Hematopoietic multipotent progenitor cell treated with erythropoietin and hydrocortisone succinate and interleukin-3 and kit ligand, for 17 days (in vitro differentiated cells): ENCODE measurements at places on chromosomes 2 and 18.

DNA sequence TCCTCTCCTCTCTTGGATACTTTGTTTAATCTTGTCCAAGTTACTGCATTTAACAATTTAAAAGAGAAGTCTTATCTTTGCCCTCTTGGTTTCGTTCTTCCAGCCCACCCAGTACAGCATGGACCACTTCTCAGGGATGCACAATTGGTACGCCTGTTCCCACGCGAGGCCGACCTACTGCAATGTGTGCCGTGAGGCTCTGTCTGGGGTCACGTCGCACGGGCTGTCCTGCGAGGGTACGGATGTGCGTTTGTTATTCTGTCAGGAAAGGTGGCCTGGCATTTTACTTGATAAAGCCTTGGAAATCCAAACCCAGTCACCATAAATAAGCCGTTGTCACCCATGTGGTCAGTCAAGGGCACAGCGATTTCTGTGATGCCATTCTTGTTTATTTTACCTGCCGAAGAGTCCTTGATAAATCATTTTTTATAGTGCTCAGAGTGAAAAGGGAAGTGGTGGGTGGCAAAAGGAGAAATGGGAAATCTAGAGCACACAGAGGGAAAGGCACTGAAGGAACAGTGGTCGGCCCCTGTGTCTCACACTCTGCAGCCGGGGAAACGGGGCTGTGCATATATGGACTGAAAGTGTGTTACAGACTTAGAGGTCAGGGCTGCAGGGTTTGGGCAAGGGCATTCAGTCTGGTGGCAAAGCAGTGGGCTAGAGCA lies 80.5 kb downstream of the DGKD start:
- no peak for DNase-seq

GRCh38 chr18:72375618-72376017 lies 168.5 kb downstream of the CBLN2 start:
- DNase-seq: no peak

- no peak for DNase-seq
Observed at GRCh38 chr2:119225926-119226325, 2.3 kb downstream of the STEAP3 start.

- DNase-seq: no peak
Observed at GRCh38 chr2:118065015-118065706, 23.1 kb upstream of the INSIG2 start.

DNA sequence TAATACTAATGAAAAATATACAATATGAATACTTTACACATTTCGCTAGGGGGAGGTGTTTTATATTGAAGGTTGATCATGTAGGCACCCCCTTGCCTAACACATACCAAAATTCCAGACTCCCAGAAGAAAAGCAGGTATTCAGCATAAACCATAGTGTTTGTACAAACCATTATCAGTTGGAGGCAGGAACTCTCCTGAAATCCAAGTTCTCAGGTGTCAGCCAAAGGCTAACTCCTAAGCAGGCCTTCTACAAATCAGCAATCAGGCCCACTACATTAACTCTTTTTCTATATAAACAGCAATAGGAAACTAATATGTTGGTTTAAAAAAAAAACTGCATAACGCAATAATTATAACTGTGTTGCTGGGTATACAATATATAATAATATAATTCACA lies 44.5 kb downstream of the MAP3K2 start:
- DNase-seq: no peak

- no peak for DNase-seq
Observed at GRCh38 chr2:135317375-135317774, 213.6 kb downstream of the ZRANB3 start.

DNA sequence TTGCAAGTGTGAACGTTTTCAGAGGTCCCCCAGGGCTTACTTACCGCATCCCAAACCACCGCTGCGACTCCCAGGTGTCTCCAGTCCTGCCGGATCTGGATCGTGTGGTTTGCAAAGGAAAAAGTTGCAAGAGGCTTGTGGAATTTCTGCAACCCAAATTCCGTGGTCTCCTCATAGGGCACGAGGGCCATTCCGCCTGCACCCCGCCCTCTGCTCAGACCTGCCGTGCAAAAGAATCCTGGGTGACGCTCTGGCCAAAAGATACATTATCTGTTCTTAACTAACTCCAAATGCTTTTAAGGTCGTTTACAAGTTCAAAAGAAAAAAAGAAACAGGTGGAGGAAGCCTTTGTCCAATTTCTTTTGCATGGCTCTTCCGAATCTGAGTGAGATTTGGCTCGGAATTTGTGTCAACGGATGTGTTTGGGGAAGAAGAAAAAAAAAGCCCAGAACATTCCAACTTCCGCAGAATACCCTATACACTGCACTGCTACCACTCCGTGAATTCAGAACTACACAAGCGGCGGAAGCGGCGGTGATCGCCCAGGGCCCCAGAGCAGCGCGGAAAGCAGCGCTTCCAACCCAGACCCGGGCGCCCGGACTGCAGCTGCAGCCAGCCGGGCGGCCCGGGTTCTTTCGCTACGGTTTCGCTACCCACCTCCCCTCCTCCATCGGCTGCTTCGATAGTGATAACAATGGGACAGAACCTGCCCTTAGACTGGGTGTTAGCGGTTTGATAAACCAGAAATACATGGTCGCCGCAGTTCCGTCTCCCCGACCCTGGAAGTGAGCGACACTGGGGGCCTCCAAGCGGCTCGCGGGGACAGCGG lies 795 bp downstream of the METTL21A start:
- DNase-seq: peak; percentile 38

DNA sequence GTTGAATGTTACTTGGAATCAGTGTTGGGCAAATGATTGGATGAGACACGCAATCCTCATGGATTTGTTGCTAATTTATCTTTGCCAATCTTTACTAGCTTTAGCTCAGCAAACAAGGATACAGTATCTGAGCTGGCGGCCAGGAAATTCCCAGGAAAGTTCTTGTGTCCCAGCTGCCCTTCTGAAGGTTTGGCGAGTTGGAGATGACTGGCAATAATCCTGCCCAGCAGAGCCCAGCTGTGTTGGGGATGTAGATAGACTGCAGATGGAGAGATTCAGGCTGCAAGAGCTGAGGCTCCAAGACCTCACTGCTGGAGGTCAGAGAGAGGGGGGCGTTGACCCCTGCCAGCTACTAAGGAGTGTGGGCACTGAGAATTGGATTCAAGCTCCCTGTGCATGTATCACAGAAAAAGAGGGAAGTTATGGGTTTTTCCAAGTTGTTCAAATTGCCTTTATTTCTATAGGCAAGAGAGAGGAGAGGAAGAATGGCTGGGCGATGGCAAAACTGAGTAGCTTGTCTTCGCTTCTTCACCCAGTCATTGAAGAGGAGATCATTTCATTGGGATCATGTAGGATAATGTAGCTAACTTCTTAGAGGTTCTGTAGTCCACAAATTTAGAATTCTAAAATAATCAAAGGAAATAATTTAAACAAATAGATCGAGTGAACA lies 506.8 kb upstream of the LRATD1 start:
- no peak for DNase-seq

DNA sequence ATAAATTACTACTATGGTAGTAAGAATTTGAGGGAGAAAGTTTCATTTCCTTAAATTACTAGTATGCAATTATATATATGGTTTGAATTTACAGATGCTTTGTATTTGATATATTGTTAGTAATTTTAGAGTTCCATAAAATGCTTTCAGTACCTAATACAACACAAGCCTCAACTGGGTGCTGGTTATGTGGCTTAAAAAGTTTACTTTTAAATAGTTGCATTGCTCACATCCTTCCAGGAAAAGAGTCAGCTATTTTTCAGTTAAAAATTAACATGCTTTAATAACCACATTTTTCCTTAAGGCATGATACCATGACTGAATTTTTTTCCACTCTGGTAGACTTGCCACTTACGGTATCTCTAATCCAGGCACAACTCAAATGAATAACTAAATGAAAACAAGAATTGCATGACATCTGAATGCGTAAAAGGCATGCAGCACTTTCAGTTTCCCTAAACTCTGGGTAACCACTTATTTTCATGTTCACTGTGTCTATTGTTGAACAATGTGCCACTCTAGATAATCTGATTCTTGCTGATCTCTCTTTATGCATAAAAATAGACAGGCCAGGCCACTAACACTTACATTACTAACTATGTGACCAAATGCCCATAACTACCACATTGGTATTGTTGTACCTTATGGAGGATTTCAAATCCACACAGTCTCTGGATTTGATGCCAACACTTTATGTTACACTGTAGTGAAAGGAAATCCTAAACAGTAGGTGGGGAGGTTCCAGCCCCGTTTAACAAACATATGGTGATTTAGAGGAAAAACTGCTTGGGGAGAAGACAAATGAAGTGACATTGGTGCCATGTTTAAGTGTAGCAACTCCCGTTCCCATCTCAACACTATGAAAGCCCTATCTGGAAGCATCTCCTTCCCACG lies 35.5 kb upstream of the SLC35F5 start:
- no peak for DNase-seq

- no peak for DNase-seq
Observed at GRCh38 chr2:180943275-180943674, 37.1 kb upstream of the UBE2E3 start.

DNA sequence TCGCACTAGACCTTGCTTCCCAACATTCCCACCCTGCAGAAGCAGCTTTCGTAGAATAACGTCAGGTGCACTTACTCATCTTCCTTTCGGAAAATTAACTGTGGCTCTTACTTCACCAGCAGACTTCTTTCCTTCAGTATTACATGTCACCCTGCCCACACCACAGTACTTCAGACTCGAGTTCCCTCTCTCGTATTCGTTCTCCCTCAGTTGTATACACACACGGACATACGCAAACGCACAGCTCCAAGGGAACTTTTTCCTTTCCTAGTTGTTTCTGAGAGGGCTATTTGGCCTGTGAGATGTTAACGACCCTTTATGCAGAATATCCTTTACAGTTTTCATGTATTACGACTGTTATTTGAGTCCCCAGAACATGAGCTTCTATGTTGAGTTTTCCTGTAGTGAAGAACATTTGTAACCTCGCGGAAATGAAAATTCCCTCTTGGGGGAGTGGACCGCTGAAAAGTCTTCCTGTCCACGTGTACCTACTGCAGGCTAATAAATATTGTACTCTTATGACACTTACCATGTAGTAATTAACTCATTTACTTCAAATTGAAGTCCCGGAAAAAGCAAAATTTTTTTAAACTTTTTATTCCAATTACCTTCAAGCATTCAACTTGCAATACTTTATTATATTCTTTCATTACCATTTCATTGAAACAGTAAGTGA lies 908 bp downstream of the ERLEC1 start:
- peak; percentile 31 for DNase-seq

DNA sequence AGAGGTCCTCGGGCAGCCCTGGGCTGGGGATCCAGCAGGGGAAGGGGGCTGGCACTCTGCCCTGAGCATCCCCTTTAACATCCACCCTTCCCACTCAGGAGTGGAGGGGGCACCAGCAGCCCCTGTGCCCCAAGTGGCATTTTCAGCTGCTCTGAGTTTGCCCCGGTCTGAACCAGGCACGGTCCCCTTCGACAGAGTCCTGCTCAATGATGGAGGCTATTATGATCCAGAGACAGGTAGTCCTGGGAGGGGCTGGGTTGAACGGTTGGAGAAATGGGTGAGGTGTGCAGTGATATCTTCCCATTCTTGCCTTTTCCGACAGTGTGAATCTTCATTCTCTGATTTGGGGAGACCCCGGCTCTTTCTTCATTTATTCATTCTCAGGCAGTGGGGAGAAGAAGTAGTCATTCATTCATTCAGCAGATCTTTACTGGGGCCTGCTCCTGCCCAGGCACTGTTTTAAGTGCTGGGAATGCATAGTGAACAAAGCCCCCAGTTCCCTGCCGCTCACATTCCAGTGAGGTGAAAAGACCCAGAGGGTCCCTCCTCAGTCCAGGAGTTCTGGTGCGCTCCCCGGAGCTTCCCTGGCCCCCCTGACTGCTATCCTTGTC lies 1.4 kb upstream of the KHK start:
- no peak for DNase-seq

- no peak for DNase-seq
Observed at GRCh38 chr18:61893971-61894750, 1.4 kb upstream of the RNF152 start.

- DNase-seq: no peak
Observed at GRCh38 chr2:14451312-14451711, 181.2 kb upstream of the LRATD1 start.

DNA sequence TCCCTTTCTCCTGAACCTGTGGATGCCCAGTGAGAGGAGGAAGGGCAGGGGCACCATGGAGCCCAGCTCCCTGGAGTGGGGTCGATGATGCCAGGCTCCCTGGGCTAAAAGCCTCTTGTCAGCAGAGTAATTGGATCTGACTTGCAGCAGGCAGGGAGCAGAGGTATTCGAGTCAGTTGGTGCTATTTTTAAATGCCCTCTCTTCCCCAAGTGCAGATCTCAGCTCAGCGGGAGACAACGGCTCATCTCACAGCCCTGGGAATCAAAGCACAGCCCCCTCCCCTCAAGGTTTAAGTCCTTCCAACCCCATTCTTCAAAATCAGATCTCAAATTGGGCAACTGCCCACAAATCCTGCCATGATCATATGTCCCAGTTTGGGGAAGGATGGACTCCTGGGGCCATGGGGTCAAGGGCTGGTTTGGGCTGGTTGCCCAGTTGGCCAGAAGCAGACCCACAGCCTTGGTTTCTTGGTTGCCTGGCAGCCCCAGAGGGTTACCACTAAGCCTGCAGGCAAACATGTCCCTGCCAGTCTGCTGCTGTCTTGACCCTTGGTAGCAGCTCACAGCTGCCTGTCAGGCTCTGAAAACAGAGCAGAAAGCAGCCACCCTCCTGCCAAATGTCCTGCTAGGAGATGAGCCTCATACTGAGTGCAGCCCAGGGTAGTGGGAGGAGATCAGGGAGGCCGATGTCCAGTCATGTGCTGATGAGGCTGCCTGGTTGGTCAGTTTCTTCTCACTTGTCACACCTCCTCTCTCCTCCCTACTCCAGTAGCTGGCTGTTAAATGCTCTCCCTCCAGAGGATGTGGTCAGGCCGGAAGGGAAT lies 244.9 kb downstream of the LOXHD1 start:
- DNase-seq: no peak

DNA sequence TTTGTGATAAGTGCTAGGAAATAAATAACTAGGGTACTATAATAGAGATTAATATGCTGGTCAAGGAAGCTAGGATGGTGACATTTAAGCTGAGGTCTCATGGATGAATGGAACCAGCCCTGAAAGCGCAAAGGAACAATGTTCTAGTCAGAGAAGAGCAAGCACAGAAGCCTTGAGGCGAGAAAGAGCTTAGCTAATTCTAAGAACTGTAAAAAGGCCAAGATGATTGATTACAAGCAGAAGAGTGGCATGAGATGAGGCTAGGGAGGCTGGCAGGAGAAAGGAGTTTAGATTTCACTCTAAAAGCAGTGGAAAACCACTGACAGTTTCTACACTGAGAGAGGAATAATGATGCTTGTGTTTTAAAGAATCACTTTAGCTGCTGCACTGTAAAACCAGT lies 3.4 kb upstream of the YIPF4 start:
- no peak for DNase-seq

GRCh38 chr18:79413025-79413424 lies 17.3 kb downstream of the NFATC1 start:
- DNase-seq: no peak

DNA sequence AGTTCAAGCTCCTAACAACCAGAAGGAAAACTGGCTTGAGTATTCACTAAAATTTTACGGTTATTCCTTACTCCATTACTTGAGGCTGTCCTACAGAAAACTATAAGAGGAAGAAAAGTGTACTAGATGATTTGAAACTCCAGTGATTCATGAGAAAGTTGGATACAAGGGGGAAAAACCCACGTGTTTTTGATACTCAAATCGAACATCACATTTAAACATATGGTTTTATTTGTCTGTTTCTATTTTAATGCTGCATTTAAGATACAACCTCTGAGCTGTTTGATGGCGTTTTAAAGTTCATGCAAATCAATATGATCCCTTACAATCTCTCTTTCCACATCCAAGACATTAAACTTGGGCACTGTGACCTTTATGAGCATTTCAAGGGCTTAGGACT lies 125.1 kb upstream of the LMAN1 start:
- DNase-seq: no peak

GRCh38 chr2:28717339-28717758 lies 34.3 kb upstream of the PPP1CB start:
- no peak for DNase-seq
